ENCODE measurements at places on chromosomes 5 and 9.

DNA sequence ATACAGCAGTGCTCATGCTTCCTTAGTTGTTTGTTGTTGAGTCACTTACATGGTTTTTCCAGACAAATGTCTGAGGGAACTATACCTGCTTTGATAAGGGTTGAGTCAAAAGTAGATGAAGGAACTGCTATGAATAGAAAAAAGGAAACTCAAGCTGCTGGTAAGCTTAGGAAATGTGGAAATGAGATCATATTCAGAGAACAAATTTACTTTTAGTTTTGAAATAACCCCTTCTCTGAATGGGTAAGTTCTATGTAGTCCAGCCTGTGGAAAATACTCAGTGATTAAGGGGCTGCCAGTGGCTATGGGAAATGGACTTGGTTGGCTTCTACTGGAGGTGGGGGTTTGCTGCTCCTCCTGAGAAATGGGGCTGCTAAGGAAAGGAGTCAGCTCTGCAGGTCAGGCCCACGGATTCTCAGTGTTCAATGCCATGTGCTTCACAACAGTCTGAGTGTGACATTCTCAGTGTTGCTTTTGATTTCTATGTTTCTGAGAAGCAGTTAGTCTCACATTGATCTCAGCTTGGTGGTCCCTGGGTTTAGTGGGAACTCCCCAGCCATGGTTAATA is 47.7 kb upstream of the GLRX start:
- DNase-seq, result no peak

- no peak for DNase-seq
Observed at GRCh38 chr5:54905942-54906537, 79.4 kb downstream of the ESM1 start.

DNA sequence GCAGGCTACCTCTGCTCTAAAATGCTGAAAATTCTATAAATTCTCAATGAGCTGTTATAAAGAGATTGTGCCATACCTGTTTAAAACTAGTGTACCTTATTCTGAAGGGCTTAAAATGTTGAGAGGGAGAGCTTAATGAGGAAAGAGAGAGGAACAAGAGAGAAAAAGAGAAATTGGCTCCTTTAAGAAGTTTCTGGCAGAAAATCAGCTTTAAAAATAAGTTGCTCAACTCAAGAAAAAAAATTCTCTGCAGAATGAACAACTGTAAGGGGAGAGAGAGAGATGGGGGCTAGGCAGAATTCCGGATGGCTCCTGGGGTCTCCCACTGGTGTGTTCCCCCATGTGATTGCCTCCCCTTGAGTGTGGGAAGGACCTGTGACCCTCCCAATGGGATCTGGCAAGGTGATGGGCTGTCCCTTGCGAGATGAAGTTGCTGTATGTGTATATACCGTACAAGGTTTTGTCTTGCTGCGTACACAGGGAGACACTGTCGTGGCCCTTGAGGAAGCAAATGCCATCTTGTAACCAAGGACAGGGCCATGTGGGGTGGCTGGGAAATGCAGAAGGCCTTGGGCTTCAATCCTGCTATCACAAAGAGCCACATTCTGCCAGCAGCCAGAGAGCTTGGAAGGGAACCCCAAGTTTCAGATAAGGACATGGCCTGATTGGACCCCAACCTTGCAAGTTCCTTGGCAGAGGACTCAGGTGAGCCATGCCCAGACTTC is 64.3 kb upstream of the S1PR3 start:
- no peak for DNase-seq

DNA sequence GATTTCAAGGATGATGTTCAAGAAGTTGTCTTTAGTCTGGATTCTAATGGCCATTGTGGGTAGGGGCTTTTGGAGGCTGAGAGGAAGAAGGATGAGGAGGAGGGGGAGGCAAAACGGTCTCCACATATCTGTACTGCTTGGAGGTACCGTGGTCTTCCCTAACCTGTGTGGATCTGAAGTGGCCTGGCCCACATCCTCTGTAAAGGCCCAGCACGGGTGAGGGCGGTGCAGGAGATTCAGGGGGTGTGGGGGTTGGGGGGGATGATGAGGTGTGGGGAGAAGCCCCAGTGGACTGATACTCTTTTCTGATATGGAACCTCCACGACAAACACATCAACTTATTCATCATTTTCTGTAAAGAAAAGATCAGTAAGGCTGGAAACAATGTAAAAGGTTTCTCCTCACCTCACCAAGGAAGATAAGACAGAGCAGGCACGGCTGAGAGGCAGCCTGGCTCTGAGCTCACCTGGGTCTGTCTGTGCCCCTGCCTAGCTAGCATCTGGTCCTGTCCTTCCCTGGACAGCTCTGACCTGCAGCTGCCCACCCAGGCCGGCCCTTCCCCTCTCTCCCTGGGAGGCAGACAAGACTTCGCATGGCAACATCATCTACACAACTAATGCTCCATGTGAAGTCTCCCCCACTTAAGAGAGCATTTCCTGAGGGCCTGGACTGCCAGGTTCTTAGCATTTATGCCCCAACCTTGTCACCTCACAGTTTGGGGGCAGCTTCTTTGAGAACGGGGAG is 5.6 kb upstream of the IL3 start:
- DNase-seq, result no peak

DNA sequence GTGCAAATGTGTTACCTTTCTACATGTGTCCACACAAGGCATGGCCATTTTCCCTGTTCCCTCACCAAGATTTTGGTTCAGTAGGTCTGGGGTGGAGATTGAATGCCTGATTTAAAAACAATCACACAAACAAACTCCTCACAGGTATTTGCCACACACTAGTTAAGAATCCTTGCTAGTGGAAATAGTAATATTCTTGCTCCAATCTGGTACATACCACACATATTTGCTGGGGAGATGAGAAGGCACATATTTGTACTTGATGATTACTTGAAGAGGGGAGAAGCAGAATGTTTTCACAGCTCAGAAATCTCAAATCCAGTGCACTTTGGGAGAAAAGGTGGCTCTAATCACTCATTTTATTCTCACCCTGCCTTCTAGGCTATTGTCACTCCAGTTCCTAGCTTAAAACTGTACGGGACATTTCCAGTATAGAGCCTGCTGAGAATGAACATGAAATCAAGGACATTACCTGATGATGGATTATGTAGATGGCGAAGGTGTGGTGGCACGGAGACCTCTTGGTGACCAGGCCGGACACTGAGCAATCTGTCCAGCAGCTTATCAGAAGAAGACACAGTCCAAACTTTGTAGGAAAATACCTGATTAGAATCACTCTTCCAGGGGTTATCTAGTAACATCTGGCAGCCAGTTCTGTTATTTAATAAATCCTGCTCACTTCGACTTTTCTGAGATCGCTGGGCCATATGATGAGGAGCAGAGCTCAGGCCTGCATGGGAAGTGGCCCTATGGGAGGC is 116.1 kb upstream of the IL6ST start:
- no peak for DNase-seq

- DNase-seq, result no peak
Observed at GRCh38 chr5:115461506-115462290, 82.9 kb downstream of the FEM1C start.

DNA sequence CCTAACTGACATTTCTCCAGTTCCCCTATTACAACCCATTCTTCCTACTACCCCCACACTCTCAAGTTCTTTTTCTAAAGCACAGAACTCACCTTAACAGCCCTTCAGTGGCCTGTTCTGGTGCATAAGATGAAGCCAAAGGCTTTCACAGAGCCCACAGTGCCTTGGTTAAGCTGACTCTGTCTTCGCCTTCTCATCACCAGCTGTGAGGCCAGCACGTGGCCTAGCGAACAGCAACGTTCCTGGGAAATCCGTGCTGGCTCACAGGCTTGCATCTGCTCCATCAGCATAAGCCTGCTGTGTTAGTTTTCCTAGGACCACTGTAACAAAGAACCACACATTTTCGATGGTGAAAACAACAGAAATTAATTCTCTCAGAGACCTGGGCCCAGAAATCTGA is 67.9 kb upstream of the LPAR1 start:
- DNase-seq, result no peak

DNA sequence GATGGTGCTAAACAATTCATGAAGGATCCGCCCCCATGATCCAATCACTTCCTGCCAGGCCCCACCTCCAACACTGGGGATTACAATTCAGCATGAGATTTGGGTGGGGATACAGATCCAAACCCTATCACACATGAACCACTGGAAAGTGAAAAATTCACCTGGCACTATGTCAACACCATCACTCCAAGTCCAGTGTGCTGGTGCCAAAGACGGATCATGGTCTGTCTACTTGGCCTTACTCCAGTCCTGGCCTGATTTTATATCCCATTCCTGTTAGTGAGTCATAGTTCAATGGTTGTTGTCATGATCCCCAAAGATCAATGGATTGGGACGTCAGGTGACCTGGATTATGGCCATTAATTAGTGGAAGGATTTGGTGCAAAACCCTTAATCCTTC is 147.4 kb upstream of the RPS23 start:
- DNase-seq, result no peak

DNA sequence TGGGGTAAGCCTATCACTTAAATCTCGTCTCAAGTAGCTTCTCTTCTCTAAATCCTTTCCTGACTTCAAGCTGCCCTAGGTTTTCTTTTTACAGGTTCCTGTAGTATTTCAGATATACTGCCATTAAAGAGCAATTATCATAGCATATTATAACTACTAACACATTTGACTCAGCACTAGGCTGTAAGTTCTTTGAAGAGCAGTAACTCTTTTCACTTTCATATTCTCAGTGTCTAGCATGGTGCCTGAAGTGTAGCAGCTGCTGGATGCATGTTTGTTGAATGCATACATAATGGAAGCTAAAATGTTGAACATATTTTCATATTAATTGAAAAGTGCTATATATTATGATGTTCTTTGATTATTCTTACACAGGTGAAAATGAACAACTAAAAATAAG is 22.5 kb downstream of the CCDC152 start:
- no peak for DNase-seq

- no peak for DNase-seq
Observed at GRCh38 chr9:96888591-96888990, 34.3 kb upstream of the ZNF782 start.

DNA sequence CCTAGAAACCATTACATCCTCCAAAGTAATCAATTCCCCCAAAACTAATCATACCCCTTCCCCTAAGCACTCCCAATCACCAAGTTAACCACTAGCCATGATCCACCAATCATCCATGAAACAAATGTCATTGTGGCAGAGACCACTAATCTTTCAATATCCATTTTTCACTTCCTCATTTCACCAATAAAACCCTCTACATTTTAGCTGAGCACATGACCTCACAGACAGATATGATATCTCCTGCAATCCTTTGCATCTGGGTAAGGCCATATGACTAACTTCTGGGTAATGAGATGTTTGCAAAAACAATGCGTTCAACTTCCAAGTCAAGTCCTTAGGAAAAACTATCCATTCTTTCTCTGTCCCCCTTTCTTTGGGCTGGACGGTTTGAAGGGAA is 20.7 kb downstream of the OR2S2 start:
- DNase-seq, result no peak

DNA sequence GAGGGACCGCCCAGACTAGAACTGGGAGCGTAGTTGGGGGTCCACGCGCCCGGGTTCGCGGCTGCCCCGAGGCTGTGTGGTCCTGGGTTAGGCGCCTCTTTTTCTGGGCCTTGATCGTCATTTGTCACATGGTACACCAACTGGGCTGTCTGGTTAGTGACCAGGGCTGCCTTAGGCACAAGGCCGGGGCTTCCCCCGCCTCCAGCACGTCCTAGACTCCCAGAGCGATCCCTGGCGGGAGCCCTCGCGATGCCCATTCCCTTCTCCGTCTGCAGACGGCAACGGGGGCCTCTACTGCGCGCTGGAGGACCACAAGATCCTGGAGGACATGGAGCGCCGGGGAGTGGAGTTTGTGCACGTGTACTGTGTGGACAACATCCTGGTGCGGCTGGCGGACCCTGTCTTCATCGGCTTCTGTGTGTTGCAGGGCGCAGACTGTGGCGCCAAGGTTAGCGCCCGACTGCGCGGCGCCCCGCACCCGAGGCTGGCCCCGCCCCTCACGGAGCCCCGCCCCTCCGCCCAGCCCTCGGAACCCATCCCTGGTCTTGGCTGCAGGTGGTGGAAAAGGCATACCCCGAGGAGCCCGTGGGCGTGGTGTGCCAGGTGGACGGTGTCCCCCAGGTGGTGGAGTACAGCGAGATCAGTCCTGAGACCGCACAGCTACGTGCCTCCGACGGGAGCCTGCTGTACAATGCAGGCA is 1.5 kb downstream of the UAP1L1 start:
- no peak for DNase-seq

DNA sequence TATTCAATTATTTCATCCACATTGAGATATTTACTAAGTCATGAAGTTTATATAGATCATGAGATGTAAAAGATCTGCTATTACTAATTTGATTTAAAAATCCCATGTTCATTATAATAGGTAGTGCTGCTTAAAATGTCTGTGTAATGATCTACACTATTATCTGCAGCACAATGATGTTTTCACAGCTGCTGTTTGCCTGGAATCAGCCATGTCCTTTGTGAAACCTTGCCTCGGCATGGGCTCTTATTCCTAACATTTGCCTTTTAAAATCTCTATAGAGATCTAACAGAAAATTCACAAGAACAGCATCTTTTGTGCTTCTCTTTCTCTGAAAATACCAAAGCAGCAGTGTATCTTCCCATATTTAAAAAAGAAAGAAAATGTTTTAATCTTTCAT is 444.6 kb downstream of the PTPRD start:
- no peak for DNase-seq

- DNase-seq, result no peak
Observed at GRCh38 chr5:11324521-11325289, 563.7 kb upstream of the DAP start.

DNA sequence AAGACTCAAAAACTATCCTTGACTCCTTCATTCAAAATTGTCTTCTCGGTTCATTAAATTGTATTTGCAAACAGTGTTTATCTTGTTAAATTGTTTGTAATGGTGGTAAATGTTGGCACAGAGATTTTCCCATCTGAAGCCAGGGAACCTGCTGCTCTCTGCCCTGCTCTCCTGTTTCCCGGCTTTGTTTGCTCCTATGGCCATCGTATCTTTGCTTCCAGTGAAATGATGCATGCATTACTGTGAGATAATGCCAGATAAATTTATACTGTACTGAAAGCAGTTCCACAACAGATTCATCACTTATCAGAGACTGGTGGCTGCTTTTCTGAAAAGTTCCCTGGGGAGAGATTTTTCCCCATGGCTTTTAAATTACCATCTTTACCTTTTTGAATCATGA is 81.4 kb downstream of the CD180 start:
- DNase-seq, result no peak

- DNase-seq, result no peak
Observed at GRCh38 chr9:138052635-138053320, 175.2 kb downstream of the CACNA1B start.

DNA sequence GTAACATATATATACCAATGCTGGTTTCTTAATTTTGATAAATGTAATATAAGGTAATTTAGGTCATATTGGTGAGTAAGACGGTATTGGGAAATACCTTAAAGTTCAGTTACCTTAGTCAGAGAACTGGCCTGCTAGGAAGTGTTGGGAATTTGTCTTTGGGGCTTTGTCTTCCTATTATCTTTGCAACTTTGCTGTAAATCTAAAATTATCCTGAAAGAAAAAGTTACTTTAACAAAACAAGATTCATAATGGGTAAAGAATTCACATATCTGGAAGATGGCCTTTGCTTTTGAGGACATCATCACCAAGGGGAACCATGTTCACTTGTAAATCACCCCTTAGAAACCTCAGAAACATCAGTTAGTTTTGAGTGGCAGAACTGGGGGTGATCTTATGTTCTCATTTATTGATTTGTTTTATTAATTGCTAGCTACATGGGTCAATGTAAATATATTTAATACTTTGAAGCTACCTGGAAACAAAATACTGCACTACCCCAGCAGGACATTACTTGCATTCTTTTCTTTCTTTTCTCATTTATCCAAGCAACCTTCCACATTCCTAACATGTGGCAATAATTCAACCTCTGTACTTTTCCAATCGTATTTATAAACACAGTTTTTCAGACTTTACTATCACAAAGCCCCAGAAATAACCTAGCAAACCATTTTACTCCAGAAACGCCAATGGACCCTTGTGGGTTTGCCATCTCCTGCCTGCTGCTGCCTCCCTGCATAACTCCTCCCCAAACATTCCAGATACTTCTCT is 41.4 kb downstream of the GLIS3 start:
- no peak for DNase-seq

All from cortex of kidney (tissue), 1 donor.